PC-3 (cell line): ENCODE measurements at places on chromosomes 3 and 15. TPM values are rescaled to one million over a fixed set of nuclear protein-coding genes. Genes with fewer than 3 reads are reported as not detected.
A peak's percentile ranks its signal among the peaks of the same experiment; 100 is the strongest.

DNA sequence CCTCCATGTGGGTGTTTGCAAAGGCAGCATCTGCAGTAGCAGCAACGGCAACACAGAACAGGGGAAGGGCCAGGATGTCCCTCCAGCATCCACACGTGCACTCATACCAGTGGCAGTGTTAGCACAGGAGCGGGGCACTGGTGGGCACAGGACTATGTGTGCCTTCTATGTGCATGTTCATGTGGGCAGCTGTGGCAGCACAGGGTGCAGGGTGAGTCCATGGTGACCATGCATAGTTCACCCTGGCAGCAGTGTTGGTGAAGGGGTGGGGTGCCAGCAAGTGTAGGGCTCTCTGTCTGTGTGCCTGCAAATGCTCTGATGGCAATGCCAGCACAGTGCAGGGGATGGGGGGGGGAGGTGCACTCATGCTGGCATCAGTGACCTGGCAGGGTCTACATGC, 222.1 kb upstream of the SOX14 start:
- no peaks in the 10 kb centered on the region for H3K36me3 ChIP-seq
- no peak overlapping the region for H3K27ac ChIP-seq
- no peaks in the 10 kb centered on the region for H3K27me3 ChIP-seq
- H3K4me1 ChIP-seq = no peaks in the 10 kb centered on the region
- H3K4me3 ChIP-seq = no peak overlapping the region
- no peak for DNase-seq

- H3K4me3 ChIP-seq = peak overlapping the region; percentile 41; the same call in 1 of the 2 replicates
- H3K27ac ChIP-seq = peak overlapping the region; percentile 96
- H3K4me1 ChIP-seq = peaks cover 51% of the 10 kb centered on the region
- no peaks in the 10 kb centered on the region for H3K27me3 ChIP-seq
Measured at GRCh38 chr3:194871143-194871863, 185.6 kb downstream of the FAM43A start.

GRCh38 chr15:28051955-28052633, 47.0 kb downstream of the OCA2 start:
- no peak overlapping the region for H3K4me3 ChIP-seq
- H3K4me1 ChIP-seq = no peaks in the 10 kb centered on the region
- DNase-seq = no peak
- no peaks in the 10 kb centered on the region for H3K36me3 ChIP-seq
- H3K27me3 ChIP-seq = no peaks in the 10 kb centered on the region

- DNase-seq = no peak
- no peak overlapping the region for H3K4me3 ChIP-seq
- no peak overlapping the region for H3K27ac ChIP-seq
- no peaks in the 10 kb centered on the region for H3K27me3 ChIP-seq
- no peaks in the 10 kb centered on the region for H3K36me3 ChIP-seq
- H3K4me1 ChIP-seq = peaks cover 23% of the 10 kb centered on the region
Measured at GRCh38 chr3:194691481-194692283, 6.0 kb downstream of the FAM43A start.

DNA sequence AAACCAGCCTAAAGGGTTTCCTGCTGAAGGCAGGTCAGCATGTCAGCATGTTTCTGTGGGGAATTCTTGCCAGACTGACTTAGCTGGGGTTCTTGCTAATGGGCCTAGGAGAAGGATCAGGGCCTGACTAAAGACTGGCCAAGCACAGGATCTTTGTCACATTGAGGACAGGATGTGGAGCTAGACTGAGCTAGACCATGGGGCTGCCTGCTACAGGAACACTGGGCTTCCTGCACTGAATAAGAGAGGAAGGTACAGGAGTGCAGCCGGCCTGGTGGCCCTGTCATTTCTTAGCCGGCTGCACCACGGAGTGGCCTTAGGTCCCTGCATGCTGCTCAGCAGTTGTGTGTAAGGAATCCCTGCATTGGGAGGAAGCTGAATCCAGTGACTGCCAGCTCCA, 68.2 kb downstream of the GABRG3 start:
- H3K27ac ChIP-seq = no peak overlapping the region
- no peaks in the 10 kb centered on the region for H3K27me3 ChIP-seq
- no peaks in the 10 kb centered on the region for H3K4me1 ChIP-seq
- H3K4me3 ChIP-seq = no peak overlapping the region
- H3K36me3 ChIP-seq = no peaks in the 10 kb centered on the region

DNA sequence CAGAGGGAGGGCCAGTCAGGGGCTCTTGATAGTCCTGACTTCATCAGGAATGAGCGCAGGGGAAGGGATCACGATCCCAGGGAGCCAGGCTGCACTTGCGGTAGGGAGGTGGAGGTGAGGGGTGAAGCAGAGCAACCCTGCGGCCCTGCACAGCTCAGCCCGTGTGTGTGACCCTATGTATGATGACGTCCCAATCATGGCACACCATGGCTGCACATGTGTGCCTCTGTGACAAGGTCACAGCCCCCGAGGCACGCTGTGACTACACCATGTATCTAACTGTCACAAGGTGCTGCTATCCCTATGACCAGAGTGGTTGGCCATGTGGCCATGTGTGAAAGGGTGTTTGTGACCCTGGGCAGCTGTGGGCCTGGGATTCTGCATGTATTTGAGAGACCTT, 13.3 kb upstream of the ALAS1 start:
- H3K36me3 ChIP-seq = no peaks in the 10 kb centered on the region
- no peaks in the 10 kb centered on the region for H3K27me3 ChIP-seq
- DNase-seq = no peak
- H3K4me1 ChIP-seq = no peaks in the 10 kb centered on the region
- H3K4me3 ChIP-seq = no peak overlapping the region

- no peaks in the 10 kb centered on the region for H3K36me3 ChIP-seq
- no peak overlapping the region for H3K4me3 ChIP-seq
- no peaks in the 10 kb centered on the region for H3K27me3 ChIP-seq
- H3K27ac ChIP-seq = no peak overlapping the region
- DNase-seq = no peak
Measured at GRCh38 chr3:116749388-116749787, 39.8 kb downstream of the TUSC7 start.

GRCh38 chr3:111924283-111924682, 54.5 kb upstream of the ABHD10 start:
- peak overlapping the region; percentile 80 for H3K27ac ChIP-seq
- no peak overlapping the region for H3K4me3 ChIP-seq
- DNase-seq = peak; percentile 73
- no peaks in the 10 kb centered on the region for H3K27me3 ChIP-seq

- H3K4me3 ChIP-seq = peak overlapping the region; percentile 88; the same call in 1 of the 2 replicates
- no peaks in the 10 kb centered on the region for H3K27me3 ChIP-seq
- no peak for DNase-seq
- H3K36me3 ChIP-seq = no peaks in the 10 kb centered on the region
- no peak overlapping the region for H3K27ac ChIP-seq
Measured at GRCh38 chr3:132720228-132720627, 2.0 kb downstream of the NPHP3 start.

- peak; percentile 53 for DNase-seq
- no peak overlapping the region for H3K27ac ChIP-seq
- no peaks in the 10 kb centered on the region for H3K27me3 ChIP-seq
- H3K4me1 ChIP-seq = no peaks in the 10 kb centered on the region; the same call in 1 of the 2 replicates
- H3K36me3 ChIP-seq = no peaks in the 10 kb centered on the region
Measured at GRCh38 chr3:156577736-156578135, 22.8 kb upstream of the SSR3 start.

DNA sequence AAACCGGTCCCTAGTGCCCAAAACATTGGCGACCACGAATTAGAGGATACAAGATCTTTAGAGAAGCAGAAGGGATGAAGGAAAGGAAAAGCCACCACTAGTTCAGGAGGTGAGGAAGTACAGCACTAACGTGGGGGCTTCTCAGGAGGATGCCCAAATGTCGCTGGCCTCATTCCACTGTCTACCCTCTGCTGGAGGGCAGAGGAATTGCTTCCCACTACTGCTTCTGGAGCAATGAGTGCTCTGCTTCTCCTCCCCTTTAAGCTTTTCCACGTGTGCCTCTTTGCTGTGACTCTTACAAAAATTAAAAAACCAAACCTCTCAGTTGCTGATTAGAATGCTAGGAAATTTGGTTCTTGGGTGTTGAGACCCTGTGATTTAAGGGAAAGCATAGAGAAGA, 281.3 kb downstream of the CLSTN2 start:
- no peak for DNase-seq
- H3K27ac ChIP-seq = no peak overlapping the region
- no peaks in the 10 kb centered on the region for H3K36me3 ChIP-seq
- H3K27me3 ChIP-seq = no peaks in the 10 kb centered on the region

- H3K4me3 ChIP-seq = no peak overlapping the region
- H3K4me1 ChIP-seq = peaks cover 50% of the 10 kb centered on the region
- DNase-seq = peak; percentile 35
- H3K27me3 ChIP-seq = no peaks in the 10 kb centered on the region
- no peak overlapping the region for H3K27ac ChIP-seq
Measured at GRCh38 chr3:159825216-159825854, 163.3 kb upstream of the IL12A start.

DNA sequence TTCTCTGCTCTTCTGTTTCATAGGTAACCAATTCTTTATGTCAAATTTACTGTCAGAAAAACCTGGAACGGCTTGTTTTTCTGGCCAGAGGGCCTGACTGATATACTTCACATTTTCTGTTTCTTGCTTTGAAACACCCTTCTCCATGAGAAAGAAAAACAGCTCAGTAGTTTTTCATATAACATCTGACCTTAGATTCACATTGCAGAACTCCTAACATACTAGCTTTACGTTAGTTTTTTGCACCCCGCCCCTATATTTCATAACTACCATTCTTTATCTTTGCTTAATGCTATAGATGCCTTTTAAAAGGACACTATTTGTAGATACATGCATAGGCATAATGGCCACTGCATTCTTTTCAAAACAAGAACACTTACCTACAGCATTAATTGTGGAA, 83.9 kb upstream of the TSC22D2 start:
- H3K27me3 ChIP-seq = no peaks in the 10 kb centered on the region
- no peak for DNase-seq
- H3K27ac ChIP-seq = no peak overlapping the region
- peaks cover 13% of the 10 kb centered on the region for H3K4me1 ChIP-seq

GRCh38 chr3:136645915-136646314, 106.3 kb downstream of the STAG1 start:
- no peaks in the 10 kb centered on the region for H3K27me3 ChIP-seq
- no peak overlapping the region for H3K4me3 ChIP-seq
- DNase-seq = no peak
- no peaks in the 10 kb centered on the region for H3K4me1 ChIP-seq

DNA sequence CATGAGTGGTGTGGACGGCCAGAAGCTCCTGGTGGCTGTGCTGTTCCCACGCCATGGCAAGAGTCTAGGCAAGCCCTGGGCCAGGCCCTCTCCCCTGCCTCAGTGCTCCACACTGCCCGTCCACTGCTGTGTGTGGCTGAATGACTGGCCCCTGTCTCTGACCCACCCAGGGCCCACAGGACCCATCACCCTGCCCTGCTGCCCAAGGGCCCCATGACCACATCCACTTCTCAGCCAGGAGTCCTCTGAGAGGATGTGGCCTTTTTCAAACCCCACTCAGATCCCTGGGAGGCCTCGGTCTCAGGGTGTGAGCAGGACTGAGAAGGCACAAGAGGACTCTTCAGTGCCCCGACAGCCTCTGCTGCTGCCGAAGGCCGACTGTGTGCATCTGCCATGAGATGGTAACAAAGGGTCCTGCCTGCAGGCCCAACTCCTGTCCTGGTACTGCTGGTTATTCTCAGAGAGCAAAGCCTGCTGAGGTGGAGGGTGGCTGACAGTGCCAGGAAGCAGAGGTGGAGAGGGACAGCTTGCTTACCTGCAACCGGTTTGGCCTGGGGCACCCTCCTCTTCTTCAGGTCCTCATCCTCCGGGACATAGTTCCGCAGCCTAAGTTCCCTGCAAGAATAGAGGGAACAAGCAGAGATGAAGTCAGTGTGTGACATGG, 47.5 kb downstream of the PTH1R start:
- DNase-seq = no peak
- no peak overlapping the region for H3K27ac ChIP-seq
- no peaks in the 10 kb centered on the region for H3K27me3 ChIP-seq
- H3K4me1 ChIP-seq = 0 out of 2 replicates have a peak, but pooled peaks cover under 1% of the 10 kb centered on the region
- H3K36me3 ChIP-seq = peaks cover 71% of the 10 kb centered on the region

GRCh38 chr3:171459137-171459941, 866 bp downstream of the TNIK start:
- DNase-seq = peak; percentile 48
- H3K4me3 ChIP-seq = peak overlapping the region; percentile 84
- H3K27me3 ChIP-seq = no peaks in the 10 kb centered on the region
- peaks cover 30% of the 10 kb centered on the region for H3K4me1 ChIP-seq
- H3K27ac ChIP-seq = no peak overlapping the region

DNA sequence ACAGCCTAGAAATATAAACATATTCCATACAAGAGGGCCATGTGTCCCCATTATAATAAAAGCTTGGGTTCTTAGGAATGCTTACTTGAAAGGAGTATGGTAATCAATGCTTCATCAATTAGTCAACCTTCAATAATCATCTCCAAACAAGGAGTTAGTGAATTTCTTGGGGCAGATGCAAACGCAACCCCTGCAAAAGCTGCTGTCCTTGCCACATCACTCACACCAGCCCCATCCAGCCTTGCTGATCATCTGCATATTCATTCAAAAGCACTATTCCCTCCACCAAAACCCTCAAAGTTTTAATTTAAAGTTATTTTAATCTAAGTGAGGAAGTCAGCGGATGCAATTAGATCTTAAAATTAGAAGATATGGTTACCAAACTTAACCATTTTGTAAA, 54.0 kb upstream of the VGLL4 start:
- H3K4me3 ChIP-seq = no peak overlapping the region
- no peak overlapping the region for H3K27ac ChIP-seq
- no peak for DNase-seq
- H3K36me3 ChIP-seq = peaks cover 5% of the 10 kb centered on the region; the same call in 1 of the 2 replicates
- H3K4me1 ChIP-seq = peaks cover 20% of the 10 kb centered on the region
- H3K27me3 ChIP-seq = no peaks in the 10 kb centered on the region

GRCh38 chr3:20240154-20240883, 54.3 kb upstream of the SGO1 start:
- H3K36me3 ChIP-seq = no peaks in the 10 kb centered on the region
- no peak overlapping the region for H3K27ac ChIP-seq
- no peaks in the 10 kb centered on the region for H3K4me1 ChIP-seq
- H3K4me3 ChIP-seq = no peak overlapping the region
- H3K27me3 ChIP-seq = no peaks in the 10 kb centered on the region

DNA sequence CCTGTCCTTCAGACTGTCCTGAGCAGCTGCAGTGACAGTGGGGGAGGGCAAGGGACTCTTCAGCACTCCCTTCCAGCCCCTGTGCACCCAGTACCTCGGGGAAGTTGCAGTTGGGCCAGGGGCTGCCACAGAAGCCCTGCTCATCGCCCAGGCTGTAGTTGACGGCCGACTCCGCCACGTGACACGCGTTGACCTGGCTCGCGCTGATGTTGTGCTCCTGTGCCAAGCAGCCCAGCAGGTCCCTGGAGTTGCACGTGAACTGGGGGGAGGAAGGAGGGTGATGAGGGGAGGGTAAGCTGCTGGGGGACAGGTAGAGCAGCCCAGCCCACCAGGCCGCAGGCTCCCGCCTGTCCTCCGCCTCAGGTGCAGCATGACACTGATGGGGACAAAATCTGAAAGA, 101.2 kb downstream of the SEC22A start:
- H3K27me3 ChIP-seq = no peaks in the 10 kb centered on the region
- 0 out of 2 replicates have a peak, but pooled peaks cover 6% of the 10 kb centered on the region for H3K4me1 ChIP-seq
- DNase-seq = no peak
- H3K27ac ChIP-seq = no peak overlapping the region
- no peak overlapping the region for H3K4me3 ChIP-seq

The TRPM1 gene
- total RNA-seq = not detected in 2 replicates

The TMEM207 gene
- not detected in 2 replicates for total RNA-seq

The BMF gene
- total RNA-seq = 0.95 and 5.2 TPM in 2 replicates

The CLRN1 gene
- total RNA-seq = not detected in 2 replicates

The RASA2 gene
- total RNA-seq = 3.7 and 4.0 TPM in 2 replicates

The XCR1 gene
- total RNA-seq = not detected in 2 replicates

The SNTN gene
- not detected in 2 replicates for total RNA-seq

The HIGD2B gene
- 0.11 TPM in 1 of 2 replicates, not detected in the other for total RNA-seq

The SNX4 gene
- 17.6 and 20.4 TPM in 2 replicates for total RNA-seq

The SAMMSON gene
- total RNA-seq = not detected in 2 replicates

The PRC1 gene
- 236 and 243 TPM in 2 replicates for total RNA-seq

The GOLGA8G gene
- total RNA-seq = not detected in 2 replicates

The TMEM108 gene
- total RNA-seq = not detected in 2 replicates

The GDPGP1 gene
- total RNA-seq = 6.6 and 11.0 TPM in 2 replicates

The PAQR5 gene
- 12.2 and 16.5 TPM in 2 replicates for total RNA-seq
